Umbilical cord (tissue), 2 donors: ENCODE measurements at places on chromosomes 3 and 15. TPM values are rescaled to one million over a fixed set of nuclear protein-coding genes. Genes with fewer than 3 reads are reported as not detected.

DNA sequence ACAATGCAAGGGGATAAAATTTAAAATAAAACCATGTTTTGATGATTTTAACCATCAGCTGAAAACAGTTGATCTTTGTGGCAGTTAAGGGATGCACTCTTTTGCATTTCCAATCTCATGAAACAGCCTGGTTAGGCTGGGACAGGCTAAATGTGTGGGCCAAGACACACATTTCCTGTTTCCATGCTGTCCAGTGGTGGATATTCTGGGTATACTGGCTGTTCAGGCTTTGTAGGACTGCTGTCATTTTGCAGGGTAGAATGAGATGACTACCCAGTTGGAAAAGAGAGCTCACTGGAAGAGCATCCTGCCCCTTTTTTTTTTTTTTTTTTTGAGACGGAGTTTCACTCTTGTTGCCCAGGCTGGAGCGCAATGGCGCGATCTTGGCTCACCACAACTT is 42.0 kb upstream of the IP6K2 start:
- DNase-seq = no peak

Gene PLA2G4E
- total RNA-seq = 0.72 TPM

GRCh38 chr15:52193321-52193720 is 2.1 kb upstream of the GNB5 start:
- DNase-seq = no peak

Gene GOLGA6L10
- 4.3 TPM for total RNA-seq

Gene SAXO2
- total RNA-seq = 2.4 TPM

Gene CPN2
- not detected for total RNA-seq

GRCh38 chr3:5388091-5388490 is 200.6 kb downstream of the EDEM1 start:
- DNase-seq = no peak

DNA sequence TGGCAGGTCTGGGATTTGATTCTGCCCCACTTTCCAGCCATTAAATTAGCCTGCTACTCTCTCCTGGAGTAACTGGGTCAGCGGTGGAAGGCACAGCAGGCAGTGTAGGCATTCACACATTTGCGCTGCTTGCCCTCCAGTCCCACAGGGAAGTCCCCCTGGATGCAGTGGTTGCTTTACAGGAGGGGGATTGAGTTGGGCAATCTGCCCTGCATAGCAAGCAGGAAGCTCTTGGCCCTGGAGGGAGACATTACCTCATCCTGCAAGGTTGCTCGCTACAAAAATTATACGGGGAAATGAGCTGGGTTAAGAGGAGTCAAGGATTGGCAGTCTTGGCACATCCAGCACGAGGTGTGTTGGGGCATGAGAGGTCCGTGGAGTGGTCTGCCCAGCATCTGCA is 14.8 kb downstream of the MCM2 start:
- DNase-seq = no peak

DNA sequence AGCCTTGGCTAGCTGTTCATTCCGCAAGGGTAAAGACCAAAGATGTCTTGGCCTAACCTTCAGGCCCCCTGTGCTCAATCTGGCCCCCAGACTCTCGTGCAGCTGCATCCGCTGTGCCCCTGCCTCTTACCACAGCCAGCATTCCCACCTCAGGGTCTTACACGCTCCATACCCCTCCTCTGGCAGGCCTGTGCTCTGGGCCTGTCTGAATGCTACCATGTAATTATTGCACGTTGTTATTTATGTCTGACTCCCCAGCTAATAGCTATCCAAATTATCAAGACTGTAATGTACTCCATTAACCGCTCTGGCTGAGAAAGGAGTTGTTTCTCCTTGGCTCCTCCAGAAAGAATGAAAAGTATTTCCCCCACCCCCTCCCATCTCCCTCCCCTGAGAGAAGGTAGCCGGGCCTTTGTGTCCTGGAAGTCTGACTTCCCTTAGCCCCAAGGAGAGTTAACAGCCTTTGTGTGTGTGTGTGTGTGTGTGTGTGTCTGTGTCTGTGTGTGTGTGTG is 54.5 kb upstream of the UBE2E1 start:
- DNase-seq = peak; percentile 12

- no peak for DNase-seq
These were observed 59.6 kb upstream of the NEDD4 start for GRCh38 chr15:56053046-56053400.

Gene HEMK1
- total RNA-seq = 17.8 TPM

- no peak for DNase-seq
These were observed 421.4 kb downstream of the SHQ1 start for GRCh38 chr3:72426618-72427397.
